ENCODE measurements at places on chromosomes 13 and 19.

DNA sequence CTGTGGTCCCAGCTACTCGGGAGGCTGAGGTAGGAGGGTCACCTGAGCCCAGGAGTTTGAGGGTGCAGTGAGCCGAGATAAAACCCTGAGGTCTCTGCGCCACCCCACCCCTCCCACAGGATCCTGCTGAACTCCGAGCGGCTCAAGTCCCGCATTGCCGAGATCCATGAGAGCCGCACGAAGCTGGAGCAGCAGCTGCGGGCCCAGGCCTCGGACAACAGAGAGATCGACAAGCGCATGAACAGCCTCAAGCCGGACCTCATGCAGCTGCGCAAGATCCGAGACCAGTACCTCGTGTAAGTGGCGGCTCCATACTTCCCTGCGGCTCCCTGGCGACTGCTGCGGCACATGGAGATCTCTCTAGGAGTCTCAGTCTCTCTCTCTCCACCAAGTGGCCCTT is 6.6 kb upstream of the IFI30 start:
- no peak overlapping the region for H3K4me3 ChIP-seq
- DNase-seq = no peak
- no peaks in the 10 kb centered on the region for H3K36me3 ChIP-seq
- no peak overlapping the region for H3K27ac ChIP-seq

DNA sequence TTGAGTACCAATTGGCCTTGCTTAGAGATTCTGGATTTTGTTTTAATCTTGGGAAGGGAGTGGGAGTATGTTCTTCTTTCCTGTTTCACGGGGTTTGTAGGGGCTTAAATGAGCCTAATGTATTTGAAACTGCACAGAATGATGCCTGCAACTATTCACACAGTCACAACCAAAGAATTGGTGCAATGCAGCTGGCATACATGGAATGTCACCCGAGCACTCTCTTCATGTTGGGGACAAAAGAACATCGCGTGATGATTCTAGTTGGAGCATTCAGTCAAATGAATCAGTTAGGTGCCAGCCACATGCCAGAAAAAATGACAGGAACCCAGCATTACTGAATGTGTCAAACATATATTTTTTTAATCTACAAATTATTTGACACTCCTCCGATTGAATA is 22.1 kb downstream of the STARD13 start:
- DNase-seq = no peak
- H3K27ac ChIP-seq = peak overlapping the region; percentile 65
- no peaks in the 10 kb centered on the region for H3K36me3 ChIP-seq
- peaks cover 26% of the 10 kb centered on the region for H3K4me1 ChIP-seq

- H3K27ac ChIP-seq = peak overlapping the region; percentile 29
- DNase-seq = peak; percentile 86
- H3K36me3 ChIP-seq = no peaks in the 10 kb centered on the region
- peaks cover 38% of the 10 kb centered on the region for H3K4me1 ChIP-seq
Observed at GRCh38 chr19:10424011-10424637, 3.8 kb downstream of the PDE4A start.

GRCh38 chr13:94864474-94864873 is 152.1 kb upstream of the SOX21 start:
- H3K4me3 ChIP-seq = no peak overlapping the region
- no peaks in the 10 kb centered on the region for H3K36me3 ChIP-seq
- H3K4me1 ChIP-seq = no peaks in the 10 kb centered on the region
- DNase-seq = no peak
- no peak overlapping the region for H3K27ac ChIP-seq

DNA sequence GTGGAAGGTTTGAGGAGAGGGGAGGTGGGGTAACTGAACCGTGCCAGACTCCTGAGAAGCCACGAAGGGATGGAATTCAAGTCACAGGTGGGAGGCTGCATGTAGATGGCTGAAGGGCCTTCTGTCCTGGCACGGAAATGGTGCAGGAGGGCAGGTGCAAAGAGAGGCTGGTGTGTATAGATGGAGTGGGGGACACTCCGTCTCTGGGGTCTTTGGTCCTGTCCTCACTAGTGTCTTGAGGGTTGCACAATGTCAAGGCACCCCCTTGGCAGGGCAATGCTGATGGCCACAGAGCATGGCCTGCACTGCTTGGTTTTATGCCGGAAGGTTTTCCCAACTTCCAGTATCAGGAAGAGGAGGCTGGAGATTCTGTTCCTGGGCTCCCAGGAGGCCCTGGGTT is 82.7 kb upstream of the SIAH3 start:
- H3K4me1 ChIP-seq = no peaks in the 10 kb centered on the region
- DNase-seq = no peak
- no peaks in the 10 kb centered on the region for H3K36me3 ChIP-seq
- no peaks in the 10 kb centered on the region for H3K27me3 ChIP-seq
- H3K4me3 ChIP-seq = no peak overlapping the region
